Daoy (cell line): ENCODE measurements at places on chromosomes 11 and 22.

DNA sequence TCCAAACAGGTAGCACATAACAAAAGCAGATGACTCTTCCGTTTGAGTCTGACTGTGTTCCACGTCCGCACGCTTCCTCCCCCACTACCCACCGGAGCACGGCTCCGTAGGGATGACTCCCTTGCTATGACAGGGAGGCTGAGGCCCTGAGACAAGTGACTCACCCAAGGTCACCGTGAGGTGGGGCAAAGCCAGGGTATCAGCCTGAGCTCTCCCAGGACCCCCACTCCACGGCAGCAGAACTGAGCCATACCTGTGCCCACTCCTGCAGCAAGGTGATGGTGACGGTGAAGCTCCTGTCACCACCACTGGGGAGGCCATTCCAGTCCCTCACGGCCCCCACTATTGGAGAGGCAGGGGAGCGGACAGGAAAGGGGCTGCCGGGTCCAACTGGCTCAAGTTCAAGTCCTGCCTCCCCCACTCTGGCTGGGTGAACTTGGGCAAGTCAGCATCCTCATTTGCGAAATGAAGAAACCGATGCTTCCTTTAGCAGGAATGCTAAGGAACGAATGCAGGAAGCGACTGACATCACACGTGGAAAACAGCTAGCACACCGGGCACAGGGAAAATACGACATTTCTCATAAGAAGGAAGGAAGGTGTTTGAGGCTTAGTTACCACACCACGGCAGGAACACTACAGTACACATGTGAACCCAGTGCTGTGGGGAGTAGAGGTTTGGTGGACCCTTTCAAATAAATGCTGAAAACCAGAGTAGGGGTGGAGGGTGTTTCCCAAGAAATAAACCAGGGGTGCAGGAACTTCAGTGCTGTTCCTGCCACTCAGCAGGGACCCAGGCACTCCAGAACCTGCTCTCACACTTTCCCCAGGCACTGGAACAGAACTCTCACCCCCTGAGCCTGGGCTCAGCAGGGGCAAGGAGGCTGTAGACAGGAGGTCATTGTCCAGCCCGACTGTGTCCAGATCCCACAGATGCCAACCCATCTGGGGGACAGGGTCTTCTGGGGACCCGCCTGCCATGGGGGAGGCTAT, 32.4 kb upstream of the CBX7 start:
- no peak for DNase-seq

DNA sequence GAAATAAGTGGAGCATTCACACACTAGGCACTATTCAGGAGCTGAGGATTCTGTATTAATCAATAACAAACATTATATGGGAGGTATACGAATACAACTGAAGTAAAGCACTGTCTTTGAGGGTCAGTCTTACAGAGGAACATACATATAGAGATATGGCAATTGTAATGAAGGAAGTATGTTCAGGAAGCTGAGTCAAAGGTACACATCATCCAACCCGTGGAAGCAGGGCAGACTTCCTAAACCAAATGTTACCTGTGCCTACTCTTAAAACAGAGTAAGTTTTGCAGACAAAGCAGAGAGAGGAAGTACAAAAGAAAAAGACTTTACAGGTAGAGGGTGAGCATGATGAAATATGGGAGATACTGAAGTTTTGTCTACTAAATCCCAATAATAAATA, 481.2 kb upstream of the ARHGAP42 start:
- DNase-seq = no peak

DNA sequence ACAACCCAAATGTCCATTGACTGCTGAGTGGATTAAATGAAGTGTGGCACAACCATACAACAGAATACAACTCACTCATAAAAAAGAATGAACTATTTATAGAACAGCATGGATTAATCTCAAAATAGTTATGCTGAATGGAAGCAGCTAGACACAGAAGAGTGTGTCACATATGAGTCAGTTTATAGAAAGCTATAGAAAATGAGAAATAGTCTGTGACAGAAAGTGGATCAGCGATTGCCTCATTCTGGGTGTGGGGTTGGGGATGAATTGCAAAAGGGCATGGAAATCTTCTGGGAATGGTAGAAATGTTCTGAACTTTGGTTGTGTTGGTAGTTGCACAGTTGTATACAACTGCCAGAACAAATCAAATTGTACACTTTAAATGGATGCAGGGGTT, 37.4 kb downstream of the PRR5L start:
- no peak for DNase-seq

DNA sequence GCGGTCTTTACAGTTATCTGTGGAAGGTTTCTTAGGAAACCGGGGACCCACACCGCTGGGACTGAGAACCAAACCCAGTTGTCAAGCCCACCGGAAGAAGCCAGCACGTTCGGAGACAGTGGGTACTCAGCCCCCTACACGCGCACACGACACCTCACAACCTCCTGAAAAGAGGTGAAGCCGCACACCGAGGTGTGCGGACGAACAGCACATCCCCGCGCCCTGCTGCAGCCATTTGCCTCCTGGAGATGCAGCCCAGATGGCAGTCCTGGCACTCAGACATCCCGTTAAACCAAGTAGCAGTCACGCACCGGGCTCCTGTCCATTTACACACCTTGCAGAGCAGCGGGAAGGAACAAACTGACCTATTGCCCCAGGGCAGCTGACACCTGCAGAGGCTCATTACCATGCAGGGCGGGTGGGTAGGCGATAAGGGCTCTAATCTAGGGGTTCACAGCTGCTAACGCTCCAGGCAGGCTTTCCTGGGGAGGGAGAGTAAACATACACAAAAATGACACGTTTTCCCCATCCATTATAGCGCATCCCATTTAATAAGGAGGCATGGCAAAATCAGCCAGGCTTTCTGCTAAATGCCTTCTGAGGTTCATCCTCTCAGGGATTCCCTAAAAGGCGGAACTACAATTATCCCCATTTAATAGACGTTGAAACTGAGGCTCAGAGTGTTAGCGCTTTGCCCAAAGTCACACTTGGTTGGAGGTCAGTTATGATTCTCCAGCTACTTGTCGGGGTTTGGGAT, 864 bp upstream of the EHBP1L1 start:
- peak; percentile 56 for DNase-seq

GRCh38 chr11:16080688-16081381, 275.5 kb downstream of the SOX6 start:
- peak; percentile 4 for DNase-seq

- no peak for DNase-seq
These were observed 2.0 kb downstream of the KCNC1 start for GRCh38 chr11:17736579-17736893.
